ENCODE measurements at places on chromosomes 11 and 22. TPM values are rescaled to one million over a fixed set of nuclear protein-coding genes. Genes with fewer than 3 reads are reported as not detected.

DNA sequence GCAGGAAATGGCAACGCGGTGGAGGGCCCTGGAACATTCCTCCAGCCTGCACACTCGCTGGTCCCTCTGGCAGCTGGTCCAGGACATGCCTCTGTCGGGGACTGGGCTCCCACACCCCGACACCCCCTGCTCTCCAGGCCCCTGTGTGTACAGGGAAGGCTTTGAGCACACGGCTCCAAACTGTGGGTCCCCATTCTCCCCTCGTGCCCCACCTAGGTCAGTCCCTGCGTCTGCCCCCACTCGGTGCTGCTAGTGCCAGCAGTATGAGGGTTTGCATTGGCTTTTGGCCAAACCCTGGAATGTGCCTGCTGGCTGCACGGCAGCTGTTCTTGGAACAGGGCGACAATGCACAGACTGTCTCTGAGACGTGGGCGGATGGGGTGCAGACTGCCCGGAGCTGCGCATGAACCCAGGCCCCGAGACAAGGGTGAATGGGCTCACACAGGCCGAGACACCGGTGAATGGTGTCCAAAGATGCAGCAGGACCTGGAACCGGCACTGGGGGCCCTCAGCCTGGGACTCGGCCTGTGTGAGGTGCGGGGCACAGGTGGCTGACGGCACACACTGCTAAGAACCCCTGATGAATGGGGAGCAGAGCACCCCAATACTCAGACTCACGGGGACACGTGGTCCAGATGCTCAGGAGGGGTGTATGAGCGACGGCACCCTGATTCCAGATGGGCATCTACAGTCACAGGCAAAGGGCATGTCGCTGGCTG, 7.5 kb upstream of the SYT8 start:
- DNase-seq, result no peak

GRCh38 chr22:33459137-33459536, 401.0 kb upstream of the SYN3 start:
- DNase-seq, result no peak

The EIF3F gene
- total RNA-seq, result 262 TPM

GRCh38 chr11:78419327-78419726, 1.7 kb upstream of the GAB2 start:
- DNase-seq, result no peak

The GLYAT gene
- total RNA-seq, result not detected

The PGA5 gene
- total RNA-seq, result not detected

The FGF19 gene
- not detected for total RNA-seq

DNA sequence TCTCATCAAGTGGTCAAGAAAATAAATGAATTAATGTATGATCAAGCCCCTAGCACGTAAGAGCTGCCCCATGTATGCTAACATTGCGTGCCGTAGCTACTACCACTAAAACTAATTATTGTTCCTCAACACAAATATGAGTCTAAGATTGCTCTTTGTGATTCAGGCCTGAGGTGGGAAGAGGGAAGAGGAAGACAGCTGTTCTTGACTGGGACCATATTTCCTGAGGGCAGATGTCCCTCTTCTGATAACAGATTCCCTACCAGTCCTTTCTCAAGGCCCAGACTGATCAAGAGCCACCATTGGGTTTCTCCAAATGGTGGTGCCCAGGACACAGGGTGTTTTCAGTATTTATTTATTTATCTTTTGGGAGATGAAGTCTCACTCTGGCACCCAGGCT, 87.2 kb upstream of the CADM1 start:
- DNase-seq, result no peak

DNA sequence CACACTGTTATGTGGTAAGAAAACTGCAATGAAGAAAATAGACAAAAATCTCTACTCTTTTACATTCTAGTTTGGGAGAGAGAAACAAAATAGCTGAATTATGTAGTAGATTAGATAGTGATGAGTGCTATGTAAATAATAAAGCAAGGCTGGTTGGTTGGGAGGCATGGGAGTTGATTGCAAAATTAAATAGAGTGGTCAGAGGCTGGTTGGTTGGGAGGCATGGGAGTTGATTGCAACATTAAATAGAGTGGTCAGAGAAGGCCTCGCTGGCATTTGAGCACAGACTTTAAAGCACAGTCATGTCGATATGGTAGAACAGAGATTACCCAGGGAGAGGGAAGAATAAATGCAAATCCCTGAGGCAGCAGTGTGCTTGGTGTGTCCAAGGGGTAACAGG, 22.4 kb downstream of the SIK2 start:
- DNase-seq, result no peak

- no peak for DNase-seq
These were observed 2.8 kb downstream of the MYOD1 start for GRCh38 chr11:17722000-17722643.

DNA sequence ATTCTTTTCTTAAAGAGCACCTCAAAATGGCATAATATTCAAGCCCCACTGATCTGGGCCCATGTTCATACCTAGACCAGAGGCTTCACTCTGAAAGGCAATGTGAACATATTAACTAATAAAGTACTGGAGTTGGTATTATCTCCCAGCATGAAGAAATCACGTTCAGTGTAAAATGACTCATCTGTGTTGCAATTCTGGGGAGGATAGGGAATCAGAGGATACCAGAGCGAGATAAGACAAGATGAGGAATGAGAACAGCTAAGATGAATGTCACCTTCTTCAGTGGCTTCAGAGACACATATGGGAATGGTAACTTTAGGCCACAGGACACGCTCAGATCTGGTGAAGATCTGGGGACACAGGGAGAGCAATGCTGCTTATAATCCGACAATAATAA, 121.1 kb downstream of the NTM start:
- no peak for DNase-seq

The SLC22A6 gene
- total RNA-seq, result not detected

The MISFA gene
- 0.67 TPM for total RNA-seq

The GDPD4 gene
- total RNA-seq, result not detected

DNA sequence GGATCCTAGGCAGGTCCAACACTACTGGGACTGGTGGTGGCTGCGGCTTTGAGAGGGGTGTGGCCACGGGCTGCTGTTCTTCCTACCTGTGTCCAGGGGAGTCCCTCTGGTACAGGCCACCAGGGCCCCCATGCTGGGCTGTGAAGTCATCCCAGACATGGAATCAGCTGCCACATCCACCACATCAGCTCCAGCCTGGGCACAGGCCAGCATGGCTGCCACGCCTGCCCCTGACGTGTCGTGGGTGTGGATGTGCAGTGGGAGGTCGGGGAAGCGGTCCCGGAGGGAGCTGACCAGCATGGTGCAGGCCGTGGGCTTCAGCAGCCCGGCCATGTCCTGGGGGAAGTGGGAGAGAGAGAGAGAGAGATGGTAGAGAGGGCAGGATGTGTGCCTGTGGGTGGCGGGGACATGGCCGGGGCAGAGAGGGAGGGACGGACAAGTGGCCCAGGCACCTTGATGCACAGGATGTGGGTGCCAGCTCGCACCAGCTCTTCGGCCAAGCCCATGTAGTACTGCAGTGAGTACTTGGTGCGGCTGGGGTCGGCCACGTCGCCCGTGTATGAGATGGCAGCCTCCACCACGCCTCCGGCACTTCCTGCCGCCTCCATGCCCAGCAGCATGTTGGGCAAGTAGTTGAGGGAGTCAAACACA, 6.2 kb upstream of the LRFN4 start:
- DNase-seq, result no peak

GRCh38 chr11:124402326-124402922, 3.6 kb upstream of the OR8B3 start:
- DNase-seq, result peak; percentile 63

The ART5 gene
- total RNA-seq, result not detected

The SYT7 gene
- total RNA-seq, result not detected

DNA sequence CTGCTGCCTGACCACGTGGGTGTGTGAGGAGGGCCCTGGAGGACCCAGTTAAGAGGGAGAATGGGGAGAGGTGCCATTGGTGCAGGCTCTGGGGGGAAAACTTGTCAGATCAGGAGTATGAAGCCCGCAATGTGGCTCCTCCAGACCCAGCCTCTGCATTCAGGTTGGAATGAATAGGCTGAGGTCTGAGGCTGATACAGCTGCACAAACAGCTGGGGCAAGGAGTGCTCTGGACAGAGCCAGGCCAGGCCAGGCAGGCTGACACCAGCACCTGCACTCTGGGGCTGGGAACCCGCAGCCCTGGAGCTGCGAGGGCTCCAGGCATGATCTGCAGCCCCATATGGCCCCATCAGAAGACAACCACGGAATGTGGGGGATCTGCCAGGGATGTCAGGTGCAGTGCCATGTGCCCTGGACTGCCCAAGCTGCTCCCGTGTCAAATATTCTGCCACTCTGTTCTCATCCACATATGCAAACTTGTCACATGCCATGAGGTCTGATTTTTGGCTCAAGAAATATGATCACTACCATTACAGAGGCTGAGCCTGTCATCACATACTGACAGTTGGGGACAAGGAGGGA, 27.2 kb upstream of the KCNJ11 start:
- no peak for DNase-seq

The TUB gene
- 0.08 TPM for total RNA-seq

- DNase-seq, result no peak
These were observed 729.4 kb downstream of the METTL15 start for GRCh38 chr11:28837599-28837998.

DNA sequence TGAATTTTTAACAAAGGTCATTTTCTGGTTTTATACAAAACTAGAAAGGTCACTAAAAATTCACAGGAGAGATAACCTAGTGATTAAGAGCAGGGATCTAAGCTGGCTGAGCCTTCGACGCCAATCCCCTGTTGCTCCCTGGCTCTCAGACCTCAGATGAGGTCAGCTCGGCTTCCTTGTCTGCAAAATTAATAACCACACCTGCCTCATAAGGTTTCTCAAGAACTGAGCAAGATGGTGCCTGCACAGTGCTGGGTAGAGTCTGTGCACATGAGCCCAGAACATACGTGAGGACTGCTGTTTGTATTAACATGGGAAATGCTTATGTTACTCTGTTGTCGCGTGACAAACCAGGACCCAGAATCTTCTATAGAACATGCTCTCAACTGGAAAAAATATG, 24.4 kb upstream of the CD5 start:
- DNase-seq, result no peak

DNA sequence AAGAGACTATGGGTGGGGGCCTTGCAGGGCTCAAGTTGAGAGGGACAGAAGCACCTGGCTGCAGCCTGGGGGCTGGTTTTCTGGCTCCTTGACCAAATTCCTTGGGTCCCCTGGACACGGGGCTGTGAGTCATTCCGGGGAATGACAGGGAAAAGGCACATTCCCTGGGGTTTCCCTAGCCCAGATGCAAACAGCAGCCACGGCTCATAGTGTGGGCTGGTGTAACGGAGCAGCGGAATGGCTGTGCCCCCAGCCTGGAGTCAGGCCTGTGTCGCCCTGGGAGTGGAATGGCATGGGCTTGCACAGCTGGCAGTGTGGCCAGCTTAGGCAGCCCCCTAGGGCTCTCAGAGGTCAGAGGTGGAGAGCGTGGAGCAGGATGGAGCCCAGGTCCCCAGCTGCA, 77.6 kb upstream of the KCNQ1OT1 start:
- peak; percentile 2 for DNase-seq

DNA sequence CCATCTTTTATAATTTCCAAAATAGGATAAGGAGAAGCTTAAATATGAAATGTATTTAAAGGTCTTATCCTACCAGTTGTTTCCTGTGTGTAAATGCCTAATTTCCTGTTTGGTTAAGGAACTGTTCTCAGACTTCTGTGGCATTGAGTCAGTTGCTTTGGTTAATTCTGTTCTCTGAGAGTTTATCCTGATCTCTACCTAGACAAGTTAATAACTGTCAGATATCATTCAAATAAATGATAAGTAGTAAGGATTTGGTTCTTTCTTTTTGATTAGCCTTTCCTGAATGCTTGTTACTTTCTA, 39.5 kb downstream of the CTNND1 start:
- DNase-seq, result no peak

The EIF3D gene
- total RNA-seq, result 194 TPM

- no peak for DNase-seq
These were observed 37.1 kb downstream of the NECTIN1 start for GRCh38 chr11:119691701-119692539.

GRCh38 chr11:25927411-25927953, 404.4 kb upstream of the ANO3 start:
- no peak for DNase-seq

DNA sequence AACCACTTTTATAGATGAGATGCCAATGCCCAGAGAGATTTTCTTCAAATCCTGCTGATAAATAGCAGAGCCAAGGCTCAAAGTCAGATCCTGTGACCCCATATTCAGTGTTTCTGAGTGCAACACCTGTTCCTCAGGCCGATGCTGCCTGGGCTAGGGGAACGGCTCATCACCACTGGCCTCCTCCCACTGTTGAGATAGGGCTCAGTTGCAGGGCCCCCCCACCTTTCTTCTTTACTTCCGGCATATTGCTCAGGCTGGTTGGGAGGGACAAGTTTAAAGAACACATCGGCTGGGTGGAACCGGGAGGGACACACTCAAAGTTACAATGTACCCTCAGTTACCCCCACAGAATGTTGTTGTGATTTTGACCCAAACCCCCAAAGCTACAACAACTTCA, 88.3 kb upstream of the CRTAM start:
- DNase-seq, result no peak

The MPST gene
- 18.8 TPM for total RNA-seq

The RBM7 gene
- total RNA-seq, result 34.2 TPM

- DNase-seq, result no peak
These were observed 35.4 kb upstream of the NRIP3 start for GRCh38 chr11:9039198-9039597.

- no peak for DNase-seq
These were observed 27.9 kb downstream of the SERPINH1 start for GRCh38 chr11:75589933-75590332.

All from activated CD4-positive, alpha-beta T cell treated with anti-CD3 and anti-CD28 coated beads, Interleukin-2, amount 10 ng/mL, durations not matched to agents 7 days and 5 days (primary cell).